ENCODE measurements at places on chromosomes 7 and 10.
A peak's percentile ranks its signal among the peaks of the same experiment; 100 is the strongest.

GRCh38 chr7:157523371-157523765 is 186.6 kb downstream of the DNAJB6 start:
- no peak for DNase-seq

GRCh38 chr10:22159180-22159579 is 58.6 kb downstream of the EBLN1 start:
- DNase-seq = no peak

DNA sequence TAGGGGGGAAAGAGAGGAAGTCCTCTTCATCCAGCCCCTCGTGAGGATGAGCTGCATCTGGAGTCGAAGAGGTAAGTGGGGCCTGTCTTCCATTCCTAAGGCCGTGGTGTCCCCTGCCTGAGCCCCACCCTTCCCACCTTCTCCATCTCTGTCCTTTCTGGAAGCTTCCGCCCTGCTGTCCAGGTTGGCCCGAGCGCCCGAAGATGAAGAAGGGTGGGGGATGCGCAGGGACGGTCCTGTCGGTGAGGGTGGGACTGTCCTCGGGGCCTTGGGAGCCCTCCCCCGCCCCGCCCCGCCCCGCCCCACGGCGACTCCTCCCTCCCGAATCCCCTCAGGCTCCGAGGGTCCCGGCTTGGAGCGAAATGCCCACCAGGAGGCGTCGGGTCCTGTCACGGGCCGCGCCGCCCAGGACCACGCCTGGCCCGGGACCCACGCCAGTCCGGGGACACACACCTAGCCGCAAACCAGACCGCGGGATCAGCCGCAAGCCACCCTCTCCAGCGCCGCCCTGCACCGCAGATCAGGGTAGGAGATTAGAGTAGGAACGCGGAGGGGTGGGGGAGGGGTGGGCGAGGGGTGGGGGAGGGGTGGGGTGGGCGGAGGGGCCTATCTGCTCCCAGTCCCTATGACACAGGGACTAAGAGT is 15.3 kb downstream of the GPRIN2 start:
- DNase-seq = no peak

DNA sequence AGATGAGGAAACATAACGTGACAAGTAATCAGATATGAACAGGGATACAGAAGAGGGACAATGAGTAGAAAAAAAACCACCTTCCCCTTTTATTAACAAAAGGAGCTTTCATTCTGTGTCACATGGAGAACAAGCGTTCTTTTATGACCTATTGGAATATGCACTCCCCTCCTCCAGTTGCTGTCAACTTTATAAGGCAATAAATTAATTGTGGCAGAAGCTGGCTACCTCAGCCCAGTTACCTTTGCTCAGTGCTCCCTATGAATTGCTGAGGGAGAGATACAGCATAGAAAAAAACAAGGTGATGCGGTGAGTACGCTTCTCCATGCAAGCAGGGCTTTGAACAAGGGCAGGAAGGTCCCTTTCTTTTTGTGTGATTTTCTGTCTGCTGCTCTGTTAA is at the start of gene MGAM2:
Gene MGAM2 (plus strand): TSS at position 220 of the 400 bp plus-strand sequence. CDS start 5,156 bp downstream, outside the sequence.
- no peak for DNase-seq

- DNase-seq = no peak
Observed at GRCh38 chr7:34025600-34025999, 120.3 kb downstream of the BMPER start.

DNA sequence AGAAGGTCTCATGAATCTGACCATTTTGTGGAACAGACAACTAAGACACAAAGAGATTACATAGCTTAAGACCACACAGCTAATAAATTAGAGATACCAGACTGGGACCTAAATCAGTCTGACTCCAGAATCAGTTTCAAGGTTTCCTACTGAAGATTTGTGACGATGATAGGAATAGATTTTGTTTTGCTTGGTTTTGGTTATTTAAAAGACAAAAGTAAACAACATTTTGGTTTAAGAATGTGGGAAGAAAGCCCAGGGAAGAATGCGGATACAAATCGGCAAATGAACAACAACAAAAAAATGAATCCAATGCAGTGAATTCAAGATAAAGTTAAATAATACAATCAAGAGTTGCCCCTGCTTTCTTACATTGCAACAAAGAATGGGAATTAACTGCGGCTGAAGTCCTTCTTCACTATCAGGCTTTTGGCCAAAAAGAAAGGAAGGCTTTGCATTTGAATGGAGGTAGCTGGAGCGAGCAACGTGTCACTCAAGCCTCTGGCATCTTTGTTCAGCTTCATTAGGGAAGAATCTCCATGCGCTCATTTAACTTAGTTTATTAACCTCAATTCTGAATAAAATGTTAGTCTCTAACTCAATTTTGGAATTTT is 210.8 kb downstream of the ADAM12 start:
- DNase-seq = no peak

GRCh38 chr7:12771378-12771877 is 84.0 kb downstream of the ARL4A start:
- DNase-seq = peak; percentile 81

- no peak for DNase-seq
Observed at GRCh38 chr7:43276547-43276946, 164.1 kb downstream of the HECW1 start.

DNA sequence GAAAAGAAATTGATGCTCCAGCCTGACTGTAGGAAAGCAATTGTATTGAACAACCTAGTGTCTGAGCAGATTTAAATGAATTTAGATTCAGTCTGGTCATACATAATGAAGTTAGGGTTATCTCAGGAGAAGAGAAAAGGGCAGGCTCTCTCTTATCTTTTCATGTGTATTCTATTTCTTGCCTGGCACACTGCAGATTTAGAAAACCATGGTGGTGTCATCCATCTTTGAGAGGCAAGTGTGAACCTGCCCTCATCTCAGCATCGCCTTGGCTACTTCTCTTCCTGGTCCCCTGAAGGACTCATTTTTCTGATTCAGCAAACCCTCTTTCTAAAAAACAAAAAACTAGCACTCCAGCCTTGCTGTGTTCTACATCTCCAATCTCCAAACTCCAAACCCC is 137.7 kb downstream of the LRRC4 start:
- no peak for DNase-seq

DNA sequence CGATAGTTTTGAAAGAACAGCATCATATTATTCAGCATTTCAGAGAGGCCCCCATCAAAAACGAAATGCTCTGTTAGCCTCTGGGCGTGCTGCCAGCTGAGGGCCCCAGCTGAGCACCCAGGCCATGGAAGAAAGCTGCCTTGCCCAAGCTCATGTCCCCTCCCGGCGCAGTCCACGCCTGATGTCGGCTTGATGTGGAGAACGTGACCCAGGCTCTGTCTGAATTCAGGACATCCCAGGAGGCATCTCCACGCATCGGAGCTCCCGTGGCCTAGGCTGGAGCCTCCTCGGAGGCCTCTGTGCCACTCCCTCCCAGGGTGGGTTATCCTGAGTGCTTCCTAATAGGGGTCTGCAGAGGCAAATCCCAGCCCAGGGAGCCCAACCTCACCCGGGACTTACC is 218.3 kb upstream of the AKR1E2 start:
- no peak for DNase-seq

GRCh38 chr7:28065308-28065707 is 115.3 kb downstream of the JAZF1 start:
- no peak for DNase-seq

GRCh38 chr7:41700044-41700471 is 2.8 kb downstream of the INHBA start:
- no peak for DNase-seq

DNA sequence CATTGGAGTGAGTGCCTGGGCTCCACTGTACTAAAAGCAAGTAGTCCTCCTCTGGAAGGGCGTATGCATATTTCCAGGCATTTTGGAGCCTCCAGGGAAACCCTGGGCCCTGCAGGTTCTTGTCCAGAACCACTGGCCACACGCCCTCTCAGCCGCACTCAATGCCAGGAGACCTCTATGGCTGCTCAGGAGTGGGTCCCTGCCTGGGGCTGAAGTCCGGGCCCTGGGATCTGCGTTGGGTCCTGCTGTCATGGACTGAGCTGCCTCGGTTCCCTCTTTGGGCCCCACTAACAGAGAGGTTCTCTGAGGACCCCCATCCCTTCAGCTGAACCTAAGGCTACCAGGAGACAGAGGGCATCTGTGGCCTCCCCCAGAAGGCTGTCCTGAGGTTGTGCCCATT is 58.3 kb downstream of the GRK5 start:
- DNase-seq = no peak

- no peak for DNase-seq
Observed at GRCh38 chr10:71780719-71781118, 7.4 kb upstream of the VSIR start.

GRCh38 chr7:12629816-12630512 is 57.5 kb upstream of the ARL4A start:
- DNase-seq = no peak

- DNase-seq = no peak
Observed at GRCh38 chr7:20748853-20749252, 37.8 kb downstream of the SP8 start.

DNA sequence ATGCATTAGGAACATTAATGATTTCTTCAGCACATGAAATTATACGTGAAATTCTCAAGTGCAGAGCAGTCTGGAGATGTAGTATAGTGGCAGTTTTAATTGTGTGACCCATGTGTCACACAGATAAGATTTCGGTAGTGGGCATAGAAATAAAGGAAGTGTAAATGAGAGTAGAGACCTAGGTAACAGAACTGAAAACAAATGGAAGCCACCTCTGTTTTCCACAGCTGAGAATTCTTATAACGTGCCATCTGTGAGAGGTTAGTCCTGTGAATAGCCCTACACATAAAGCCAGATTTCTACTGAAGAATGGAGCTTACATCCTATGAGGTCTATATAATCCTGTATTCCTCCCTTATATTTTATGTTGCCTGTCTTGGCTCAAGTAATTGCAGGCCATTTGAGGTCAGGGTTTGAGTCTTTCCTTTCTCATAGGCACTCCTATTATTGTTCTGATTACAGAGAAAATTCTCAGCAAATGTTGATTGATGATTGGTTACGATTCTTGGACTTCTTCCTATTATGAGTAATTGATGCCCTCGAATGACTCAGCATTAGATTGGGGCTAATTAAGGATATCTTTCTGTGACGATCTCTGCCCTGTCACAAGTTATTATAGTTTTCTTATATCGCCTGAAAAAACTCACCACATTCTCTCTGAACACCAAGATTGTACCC is 258.2 kb downstream of the KIF20B start:
- no peak for DNase-seq

DNA sequence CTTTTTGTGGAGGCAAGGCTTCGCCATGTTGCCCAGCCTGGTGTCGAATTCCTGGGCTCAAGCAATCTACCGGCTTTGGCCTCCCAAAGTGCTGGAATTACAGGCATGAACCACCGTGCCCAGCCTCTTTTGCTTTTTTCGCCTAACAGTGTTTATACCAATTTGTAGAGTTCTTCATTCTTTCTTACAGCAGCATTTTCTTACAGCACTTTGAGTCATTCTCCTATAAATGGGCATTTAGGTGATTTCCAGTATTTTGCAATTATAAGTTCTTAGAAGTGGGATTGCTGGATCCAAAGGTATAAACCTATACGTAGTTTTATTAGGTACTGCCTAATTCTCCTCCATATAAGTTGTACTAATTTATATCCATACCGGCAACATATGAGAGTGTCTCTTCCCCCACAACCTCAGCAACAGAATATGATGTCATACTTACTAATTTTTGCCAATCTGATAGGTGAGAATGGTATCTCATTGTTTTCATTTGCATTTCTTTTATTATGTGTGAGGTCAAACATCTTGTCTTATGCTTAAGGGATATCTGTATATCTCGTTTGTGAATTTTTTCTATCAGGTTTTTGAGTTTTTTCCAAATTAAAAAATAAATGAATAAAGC is 39.1 kb downstream of the SUFU start:
- DNase-seq = no peak

GRCh38 chr7:46201961-46202360 is 280.9 kb upstream of the IGFBP3 start:
- no peak for DNase-seq

- DNase-seq = no peak
Observed at GRCh38 chr10:86195521-86196157, 171.0 kb downstream of the GRID1 start.

DNA sequence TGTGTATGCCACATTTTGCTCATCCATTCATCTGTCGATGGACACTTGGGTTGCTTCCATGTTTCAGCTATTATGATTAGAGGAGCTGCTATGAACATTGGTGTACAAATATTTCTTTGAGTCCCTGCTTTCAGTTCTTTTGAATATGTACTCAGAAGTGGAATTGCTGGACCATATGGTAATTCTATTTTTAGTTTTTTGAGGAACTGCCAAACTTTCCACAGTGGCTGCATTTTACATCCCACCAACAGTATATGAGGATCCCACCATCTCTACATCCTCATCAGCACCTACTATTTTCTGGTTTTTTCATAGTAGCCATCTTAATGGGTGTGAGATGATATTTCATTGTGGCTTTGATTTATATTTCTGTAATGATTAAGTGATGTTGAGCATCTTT is 44.7 kb upstream of the ZMIZ2 start:
- DNase-seq = no peak

GRCh38 chr10:89233033-89233432 is 18.5 kb downstream of the LIPA start:
- no peak for DNase-seq

DNA sequence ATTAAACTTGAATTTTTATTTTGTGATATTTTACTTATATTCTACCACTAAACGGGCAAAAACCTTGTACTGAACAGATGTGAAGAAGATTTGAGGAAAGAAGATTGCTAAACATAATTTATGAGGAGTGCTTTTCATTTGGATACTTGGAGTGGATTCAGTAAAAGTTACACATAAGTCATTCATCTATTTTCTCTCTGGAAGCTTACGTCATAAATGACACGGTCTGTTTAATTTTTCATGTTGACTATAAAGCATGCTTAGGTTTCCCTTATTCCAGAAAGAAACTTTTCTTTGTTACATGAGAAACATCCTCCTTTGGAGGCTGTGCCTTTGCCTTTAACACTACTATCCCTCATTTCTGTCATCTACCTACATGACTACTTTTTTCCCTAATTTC is 53.9 kb downstream of the TFEC start:
- DNase-seq = no peak

GRCh38 chr7:134209322-134210015 is 82.3 kb downstream of the LRGUK start:
- DNase-seq = no peak

- no peak for DNase-seq
Observed at GRCh38 chr10:68230268-68230667, 1.6 kb downstream of the ATOH7 start.

- DNase-seq = no peak
Observed at GRCh38 chr7:139264220-139264619, 33.2 kb downstream of the UBN2 start.

DNA sequence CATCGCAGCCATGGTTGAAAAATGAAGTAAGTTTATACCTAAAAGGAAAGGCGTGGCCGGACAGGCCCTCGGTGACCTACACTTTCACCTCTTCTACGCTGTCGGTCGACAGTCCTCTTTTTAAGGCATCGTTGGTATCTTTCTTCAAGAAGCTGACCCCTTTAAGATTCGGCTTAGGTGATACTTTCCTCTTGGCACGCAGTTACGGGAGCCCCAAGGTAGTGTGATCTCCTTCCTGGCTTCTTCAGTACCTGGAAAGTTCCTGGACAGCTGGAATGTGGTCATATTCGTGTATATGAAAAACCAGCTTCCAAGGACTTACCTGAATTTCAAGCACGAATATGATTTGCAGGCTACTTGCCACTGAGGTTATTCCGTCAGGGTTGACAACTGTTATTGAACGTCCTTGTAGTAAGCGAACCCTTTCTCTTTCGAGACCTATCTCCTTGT is 885 bp upstream of the SYPL1 start:
- no peak for DNase-seq

- no peak for DNase-seq
Observed at GRCh38 chr7:65953890-65954450, 28.0 kb downstream of the GUSB start.
